ENCODE measurements at places on chromosomes 12 and 14.

DNA sequence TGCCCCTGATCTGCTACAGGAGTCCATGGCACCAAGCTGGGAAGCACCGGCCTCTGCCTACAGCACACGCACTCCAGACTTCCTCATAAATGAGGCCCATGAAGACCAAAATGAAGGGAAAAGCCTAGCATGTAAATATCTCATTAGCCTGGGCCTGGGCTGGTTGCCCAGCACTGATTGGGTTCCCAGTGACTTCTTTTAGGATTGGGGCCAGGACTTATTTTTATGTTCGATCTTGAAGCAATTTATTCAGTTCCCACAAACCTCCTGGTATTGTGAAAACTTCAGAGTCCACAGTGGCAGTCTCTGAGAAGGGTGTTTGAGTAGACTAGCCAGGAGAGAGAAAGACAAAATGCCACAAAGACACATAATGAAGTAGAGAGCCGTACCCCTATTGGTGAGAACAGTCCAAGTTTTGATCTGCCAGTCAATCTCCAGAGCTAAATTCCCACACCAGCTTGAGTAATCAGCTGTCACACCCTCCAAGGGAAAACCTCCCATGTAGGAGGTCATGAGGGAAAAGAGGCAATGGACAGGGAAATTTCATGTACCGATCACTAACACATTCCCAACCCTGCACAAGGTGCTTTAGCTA lies 78.2 kb downstream of the PHLDA1 start:
- DNase-seq: no peak

DNA sequence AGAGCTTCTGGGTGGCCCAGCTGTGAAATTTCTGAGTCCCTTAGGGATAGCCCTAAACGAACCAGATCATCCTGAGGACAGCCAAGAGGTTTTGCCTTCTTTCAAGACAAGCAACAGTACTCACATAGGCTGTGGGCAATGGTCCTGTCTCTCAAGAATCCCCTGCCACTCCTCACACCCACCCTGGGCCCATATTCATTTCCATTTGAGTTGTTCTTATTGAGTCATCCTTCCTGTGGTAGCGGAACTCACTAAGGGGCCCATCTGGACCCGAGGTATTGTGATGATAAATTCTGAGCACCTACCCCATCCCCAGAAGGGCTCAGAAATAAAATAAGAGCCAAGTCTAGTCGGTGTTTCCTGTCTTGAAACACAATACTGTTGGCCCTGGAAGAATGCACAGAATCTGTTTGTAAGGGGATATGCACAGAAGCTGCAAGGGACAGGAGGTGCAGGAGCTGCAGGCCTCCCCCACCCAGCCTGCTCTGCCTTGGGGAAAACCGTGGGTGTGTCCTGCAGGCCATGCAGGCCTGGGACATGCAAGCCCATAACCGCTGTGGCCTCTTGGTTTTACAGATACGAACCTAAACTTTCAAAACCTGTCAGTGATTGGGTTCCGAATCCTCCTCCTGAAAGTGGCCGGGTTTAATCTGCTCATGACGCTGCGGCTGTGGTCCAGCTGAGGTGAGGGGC lies 38.9 kb downstream of the DAD1 start:
- DNase-seq: peak; percentile 16

- DNase-seq: no peak
Measured at GRCh38 chr12:68240079-68240478, 13.3 kb downstream of the IL22 start.

DNA sequence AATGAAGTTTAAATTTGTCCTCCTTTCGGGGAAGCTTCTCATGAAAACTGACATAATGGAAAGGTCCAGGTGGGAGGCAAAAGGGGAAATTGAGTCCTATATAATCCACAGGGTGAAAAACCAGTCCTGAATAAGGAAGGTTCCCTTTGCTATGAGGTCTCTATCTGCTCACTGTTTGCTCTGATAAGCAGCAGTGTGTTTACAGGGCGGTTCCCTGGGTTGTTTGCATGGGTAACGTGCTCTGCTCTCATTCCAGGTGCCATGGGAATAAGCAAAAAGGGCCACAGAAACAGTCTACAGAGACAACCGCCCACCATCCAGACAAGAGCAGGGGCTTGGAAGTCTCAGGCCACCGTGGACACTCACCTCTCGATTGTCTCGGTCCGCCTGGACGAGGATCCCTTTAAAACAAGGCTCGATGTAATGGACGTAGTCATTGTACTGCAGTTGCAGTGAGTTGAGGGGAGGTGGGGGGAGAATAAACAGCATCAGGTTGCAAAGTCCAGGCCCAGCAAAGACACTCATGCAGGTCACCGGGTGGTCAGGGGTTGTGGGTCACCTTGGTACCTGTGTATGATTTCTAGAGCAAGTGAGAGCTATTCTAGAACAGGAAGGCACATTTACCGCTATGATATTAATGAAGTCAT lies 32.7 kb downstream of the CACNA2D4 start:
- no peak for DNase-seq

DNA sequence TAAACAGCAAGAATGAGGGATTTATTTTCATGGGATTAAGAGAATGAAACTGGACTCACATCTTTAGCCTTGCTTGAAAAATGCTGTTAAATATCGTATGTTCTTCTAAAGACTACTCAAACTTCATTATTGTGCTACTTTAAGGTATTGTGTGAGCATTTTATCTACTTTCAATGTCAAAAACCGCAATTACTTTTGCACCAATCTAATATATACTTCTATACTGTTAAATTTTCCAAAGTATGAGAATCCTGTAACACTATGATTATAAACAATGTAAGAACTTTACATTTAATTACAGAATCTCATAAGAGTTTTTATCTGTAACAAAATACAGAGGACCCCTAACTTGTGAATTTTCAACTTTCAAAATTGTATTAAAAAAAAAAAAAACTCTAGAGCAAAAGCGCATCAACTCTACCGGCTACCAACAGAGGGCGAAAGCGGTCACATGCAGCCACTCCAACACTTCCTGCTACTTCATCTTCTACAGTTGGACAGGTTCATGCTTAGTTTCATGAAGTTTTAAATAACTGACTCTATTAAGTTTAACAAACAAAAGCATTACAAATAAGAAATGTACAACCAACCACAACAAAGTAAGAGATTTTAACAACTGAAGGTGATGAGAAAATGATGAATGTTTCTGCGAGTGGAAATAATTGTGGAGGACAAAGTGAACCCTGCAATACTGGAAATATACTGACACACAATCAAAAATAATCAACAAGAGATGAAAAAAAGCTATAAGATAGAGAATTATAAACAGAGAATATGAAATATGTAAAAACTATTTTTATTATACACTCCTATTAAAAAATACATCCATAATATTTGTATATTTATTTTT lies 210.9 kb downstream of the MED13L start:
- DNase-seq: no peak

- no peak for DNase-seq
Measured at GRCh38 chr14:68927956-68928675, 51.0 kb downstream of the ACTN1 start.

DNA sequence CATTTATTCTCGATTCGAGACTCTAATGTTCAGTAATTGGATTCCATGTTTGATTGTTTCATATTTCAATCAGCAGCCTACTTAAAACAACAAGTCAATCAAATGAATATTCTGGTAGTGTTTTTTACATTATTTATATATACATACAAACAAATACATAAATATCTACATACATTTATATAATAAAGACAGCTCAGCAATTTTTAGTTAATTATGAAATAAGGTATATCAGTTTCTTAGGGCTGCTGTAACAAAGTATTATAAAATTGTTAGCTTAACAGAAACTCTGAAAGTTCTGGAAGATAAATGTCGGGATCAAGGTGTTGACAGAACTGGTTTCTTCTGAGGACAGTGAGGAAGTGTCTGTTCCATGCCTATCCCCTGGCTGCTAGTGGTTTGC lies 105.9 kb downstream of the MGST1 start:
- no peak for DNase-seq

GRCh38 chr12:52145228-52146088 lies 46.4 kb downstream of the KRT80 start:
- no peak for DNase-seq

DNA sequence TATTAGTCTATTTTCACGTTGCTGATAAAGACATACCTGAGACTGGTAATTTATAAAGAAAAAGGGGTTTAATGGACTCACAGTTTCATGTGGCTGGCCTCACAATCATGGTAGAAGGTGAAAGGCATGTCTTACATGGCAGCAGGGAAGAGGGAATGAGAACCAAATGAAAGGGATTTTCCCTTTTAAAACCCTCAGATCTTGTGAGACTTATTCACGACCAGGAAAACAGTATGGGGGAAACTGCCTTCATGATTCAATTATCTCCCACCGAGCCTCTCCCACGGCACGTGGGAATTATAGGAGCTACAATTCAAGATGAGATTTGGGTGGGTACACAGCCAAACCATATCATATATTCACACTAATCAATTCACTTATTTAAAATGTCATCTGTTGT lies 41.4 kb downstream of the KTN1 start:
- DNase-seq: no peak

- DNase-seq: peak; percentile 47
Measured at GRCh38 chr14:69879175-69880043, at the start of gene SMOC1. SMOC1 (plus strand) TSS chr14:69879416; CDS start chr14:69879679, 263 bp downstream.

DNA sequence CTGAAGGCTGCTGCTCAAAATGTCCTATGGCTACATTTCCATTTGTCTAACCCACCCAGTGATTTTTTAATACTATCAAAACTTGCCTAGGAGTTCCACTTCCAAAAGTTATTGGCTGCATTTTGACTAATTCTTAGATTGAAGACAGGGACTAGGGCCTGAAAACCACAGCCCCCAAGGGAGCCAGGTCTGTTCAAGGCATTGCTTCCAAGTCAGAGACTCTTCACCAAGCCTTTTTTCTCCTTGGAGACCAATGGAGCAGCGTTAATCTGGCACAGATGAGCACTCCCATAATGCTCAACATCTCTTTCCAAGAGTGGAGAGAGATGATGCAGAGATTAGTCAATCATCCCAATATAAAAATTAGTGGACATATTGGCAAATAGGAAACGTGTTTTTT lies 112.5 kb upstream of the HIF1A start:
- DNase-seq: no peak

DNA sequence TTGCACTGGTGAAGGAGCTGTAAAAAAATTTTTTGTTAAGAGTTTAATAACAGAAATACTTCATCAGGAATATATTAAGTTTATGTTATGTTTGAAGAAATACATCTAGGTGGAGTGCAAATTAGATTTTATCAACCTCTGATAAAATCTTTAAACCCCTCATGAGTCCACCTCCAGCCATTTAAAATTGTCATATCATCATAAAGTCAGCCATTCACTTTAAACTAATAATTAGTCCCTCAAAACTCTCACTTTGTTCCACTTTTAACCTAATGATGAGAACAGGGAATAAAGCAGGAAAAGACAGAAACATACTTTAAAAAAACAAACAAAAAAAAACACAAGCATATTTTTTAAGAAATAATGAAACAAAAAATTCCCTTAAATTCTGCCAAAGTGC lies 25.1 kb downstream of the ZFC3H1 start:
- no peak for DNase-seq

DNA sequence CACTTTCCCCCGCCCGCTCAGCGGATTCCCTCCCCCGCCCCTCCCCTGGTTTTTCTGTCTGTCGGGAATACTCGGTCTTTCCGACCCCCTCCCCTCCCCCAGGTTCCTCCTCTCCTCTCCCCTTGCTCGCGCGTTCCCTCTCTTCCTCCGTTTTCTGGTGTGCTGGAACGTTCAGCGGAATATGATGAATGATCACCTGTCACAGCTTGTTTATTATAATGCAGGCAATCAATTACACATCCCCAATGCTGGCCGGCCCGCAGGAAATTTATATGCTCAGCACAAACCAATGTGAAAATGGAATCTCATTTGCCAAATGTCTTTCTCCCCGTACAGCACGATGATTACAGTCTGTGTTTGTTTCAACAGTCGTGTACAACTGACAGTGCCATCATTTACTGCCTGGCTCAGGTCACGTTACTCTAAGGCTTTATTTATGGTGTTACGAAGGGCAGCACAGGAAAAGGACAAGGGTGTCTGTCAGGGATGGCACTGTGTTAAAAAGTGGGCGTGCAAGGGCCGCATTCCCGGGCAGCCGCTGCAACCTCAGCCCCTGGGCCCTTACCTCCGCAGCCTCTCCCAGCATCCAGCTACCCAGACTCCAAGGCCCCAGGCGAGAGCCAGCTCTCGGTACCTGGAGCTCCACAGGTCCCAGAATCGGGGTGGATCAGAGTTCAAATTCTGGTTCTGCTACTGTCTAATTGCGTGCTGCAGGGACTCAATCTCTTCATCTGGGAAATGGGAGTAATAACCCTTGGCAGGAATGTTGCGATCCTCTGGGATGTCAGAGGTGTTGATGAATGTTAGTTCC lies 24.7 kb upstream of the MAP1LC3B2 start:
- DNase-seq: no peak

GRCh38 chr12:119992129-119992705 lies 3.2 kb downstream of the BICDL1 start:
- DNase-seq: no peak

DNA sequence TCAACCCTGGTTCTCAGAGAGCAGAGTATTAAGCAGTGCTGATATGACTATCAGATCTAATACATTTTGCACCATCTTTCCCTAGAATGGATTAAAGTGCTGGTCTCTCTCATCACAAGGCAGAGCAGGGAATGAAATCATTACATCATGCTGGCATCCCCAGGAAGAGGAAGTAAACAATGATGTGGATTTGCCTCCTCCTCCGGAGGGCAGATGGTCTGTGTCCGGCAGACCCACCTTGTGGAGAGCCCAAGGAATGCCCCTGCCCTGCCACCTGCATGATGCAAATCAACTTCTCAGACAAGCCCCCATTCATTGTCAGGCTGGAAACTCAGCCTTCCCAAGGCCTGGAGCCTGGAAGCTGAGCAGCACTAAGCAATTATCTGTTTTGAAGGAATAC lies 1149.1 kb downstream of the VRK1 start:
- no peak for DNase-seq

DNA sequence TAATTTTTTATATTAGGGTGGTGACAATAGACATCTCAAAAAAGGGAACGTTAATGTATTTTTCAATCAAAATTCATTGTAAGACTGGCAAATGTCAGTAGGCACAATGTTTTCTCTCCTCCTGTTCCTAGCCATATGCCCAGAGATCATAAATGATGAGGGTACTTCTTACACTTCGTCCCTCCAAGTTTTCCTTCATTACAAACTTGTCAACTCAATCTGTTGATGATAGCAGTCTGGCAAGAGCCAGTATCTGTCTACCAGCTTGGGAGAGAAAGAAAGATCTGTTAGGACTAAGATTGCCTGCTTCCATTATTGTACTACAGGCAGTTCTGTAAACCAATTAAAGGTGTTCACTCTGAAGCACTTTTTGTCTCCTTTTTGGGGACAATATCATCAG lies 130.9 kb upstream of the DAAM1 start:
- no peak for DNase-seq

DNA sequence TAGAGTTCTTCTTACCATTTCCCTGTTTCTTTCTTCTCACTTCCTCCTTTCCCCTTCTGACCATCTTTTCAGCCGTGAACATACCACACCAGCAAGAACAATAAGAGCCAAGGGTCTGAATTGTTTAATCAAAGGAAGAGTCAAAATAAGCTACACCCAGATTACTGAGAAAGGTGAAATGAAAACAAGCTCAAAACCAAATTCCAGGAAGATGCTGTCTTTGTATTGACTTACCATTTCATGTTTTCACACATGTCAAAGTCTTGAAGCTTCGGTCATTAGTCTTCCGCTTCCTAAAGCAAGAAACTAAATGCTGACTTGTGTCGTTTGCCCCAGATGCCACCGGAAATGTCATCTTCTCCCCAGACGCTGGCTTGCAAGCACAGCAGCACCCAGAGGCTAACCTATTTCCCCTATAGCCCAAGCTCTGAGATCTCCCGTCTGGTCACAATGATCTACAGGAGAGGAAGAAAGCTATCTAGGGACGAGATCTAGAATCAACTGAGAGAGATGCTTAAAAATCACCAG lies 136.5 kb upstream of the AMIGO2 start:
- DNase-seq: no peak

- no peak for DNase-seq
Measured at GRCh38 chr14:24266344-24267244, 3.6 kb upstream of the TGM1 start.
